ENCODE measurements at places on chromosomes 2 and 18. TPM values are rescaled to one million over a fixed set of nuclear protein-coding genes. Genes with fewer than 3 reads are reported as not detected.
A peak's percentile ranks its signal among the peaks of the same experiment; 100 is the strongest.

GRCh38 chr2:1848599-1848995 lies 104.3 kb upstream of the PXDN start:
- DNase-seq = no peak

DNA sequence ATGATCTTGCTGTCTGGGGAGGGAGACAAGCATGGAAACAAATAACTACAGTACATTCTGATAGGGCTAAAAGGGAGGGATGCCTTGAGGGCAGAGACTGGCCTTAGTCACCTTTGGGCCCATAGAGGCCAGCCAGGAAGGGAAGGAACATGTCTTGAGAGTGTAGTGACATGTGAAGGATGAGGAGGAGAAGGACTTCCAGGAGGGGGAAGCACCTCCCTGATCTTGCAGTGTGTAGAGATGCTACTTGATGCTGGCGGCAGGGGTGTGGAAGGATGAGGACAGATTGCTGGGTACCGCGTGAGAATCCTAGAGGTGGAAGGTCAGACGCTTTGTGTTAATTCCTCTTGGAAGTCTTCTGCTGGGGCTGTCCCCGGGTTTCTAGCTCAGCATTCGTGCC lies 13.1 kb downstream of the TET3 start:
- no peak for DNase-seq

- DNase-seq = peak; percentile 9
These were observed 162.3 kb upstream of the NXPH2 start for GRCh38 chr2:138942466-138942865.

GRCh38 chr2:29627279-29627711 lies 294.1 kb downstream of the ALK start:
- DNase-seq = no peak

- DNase-seq = no peak
These were observed 110.7 kb upstream of the APCDD1 start for GRCh38 chr18:10343778-10344177.

DNA sequence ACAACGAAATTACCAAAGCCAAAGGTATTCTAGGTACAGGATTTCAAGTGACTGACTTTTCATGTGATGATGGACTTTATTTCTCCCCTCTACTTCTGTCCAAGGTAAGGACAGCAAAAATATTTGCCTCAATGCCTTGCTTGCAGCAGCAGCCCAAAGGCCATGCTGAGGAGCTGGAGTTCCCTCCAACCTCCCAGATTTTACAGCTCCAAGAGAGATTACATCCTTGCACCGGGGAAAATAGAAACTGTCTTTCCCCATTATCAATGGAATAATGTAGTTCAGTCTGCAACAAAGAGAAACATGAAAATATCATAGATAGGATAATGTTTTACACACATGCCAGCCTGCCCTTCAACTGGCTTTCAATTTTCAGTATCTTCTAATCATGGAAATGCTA lies 13.5 kb downstream of the HSPD1 start:
- DNase-seq = no peak

GRCh38 chr2:71156573-71156972 lies 26.1 kb downstream of the MPHOSPH10 start:
- no peak for DNase-seq

DNA sequence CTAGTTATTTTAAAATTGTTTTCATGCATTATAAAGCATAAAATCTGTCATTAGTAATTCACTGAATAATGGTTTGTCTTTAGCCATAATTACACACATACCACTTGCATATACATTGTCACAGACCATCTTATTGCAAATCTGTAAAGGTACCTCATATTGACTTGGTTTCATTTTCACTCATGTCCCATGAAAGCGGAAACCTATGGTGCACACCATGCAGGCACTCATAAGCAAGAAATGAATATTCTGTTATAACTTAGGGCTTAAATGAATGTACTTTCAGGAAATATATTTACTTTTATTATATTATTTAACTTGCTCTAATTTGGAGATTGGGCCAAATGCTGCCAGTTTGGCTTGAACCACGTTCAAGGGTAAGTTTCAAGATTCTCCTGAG lies 29.2 kb upstream of the STK17B start:
- no peak for DNase-seq

- no peak for DNase-seq
These were observed 42.3 kb upstream of the LPIN2 start for GRCh38 chr18:3055186-3055728.

DNA sequence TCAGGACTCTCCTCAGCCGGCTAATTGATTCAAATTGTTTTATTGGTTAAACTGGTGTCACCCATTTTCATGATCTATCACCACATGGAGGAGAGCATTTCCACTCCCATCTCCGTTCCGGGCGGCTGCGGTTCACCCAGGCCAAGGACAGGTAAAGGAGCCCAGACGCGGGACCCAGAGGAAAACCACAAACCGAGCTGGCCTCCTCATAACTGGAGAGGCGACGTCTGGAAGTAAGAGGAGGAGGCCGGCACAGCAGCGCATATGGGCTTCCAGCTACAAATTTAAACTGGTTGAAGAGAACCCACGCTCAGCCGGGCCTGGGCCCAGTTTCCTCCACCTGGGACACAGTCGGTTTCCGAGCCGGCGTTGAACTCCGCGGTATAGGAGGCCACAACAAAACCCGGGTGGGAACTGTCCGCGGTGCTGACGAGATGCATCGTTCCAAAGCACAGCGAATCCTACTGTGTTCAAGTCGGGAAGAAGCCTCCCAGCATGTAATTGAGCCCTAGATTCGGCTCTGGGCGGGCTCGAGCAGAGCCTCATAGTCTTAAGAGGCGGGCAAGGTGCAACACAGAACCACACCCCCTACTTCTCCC lies 3.0 kb upstream of the SKOR2 start:
- peak; percentile 4 for DNase-seq

GRCh38 chr2:225771701-225772100 lies 372.2 kb downstream of the NYAP2 start:
- no peak for DNase-seq

DNA sequence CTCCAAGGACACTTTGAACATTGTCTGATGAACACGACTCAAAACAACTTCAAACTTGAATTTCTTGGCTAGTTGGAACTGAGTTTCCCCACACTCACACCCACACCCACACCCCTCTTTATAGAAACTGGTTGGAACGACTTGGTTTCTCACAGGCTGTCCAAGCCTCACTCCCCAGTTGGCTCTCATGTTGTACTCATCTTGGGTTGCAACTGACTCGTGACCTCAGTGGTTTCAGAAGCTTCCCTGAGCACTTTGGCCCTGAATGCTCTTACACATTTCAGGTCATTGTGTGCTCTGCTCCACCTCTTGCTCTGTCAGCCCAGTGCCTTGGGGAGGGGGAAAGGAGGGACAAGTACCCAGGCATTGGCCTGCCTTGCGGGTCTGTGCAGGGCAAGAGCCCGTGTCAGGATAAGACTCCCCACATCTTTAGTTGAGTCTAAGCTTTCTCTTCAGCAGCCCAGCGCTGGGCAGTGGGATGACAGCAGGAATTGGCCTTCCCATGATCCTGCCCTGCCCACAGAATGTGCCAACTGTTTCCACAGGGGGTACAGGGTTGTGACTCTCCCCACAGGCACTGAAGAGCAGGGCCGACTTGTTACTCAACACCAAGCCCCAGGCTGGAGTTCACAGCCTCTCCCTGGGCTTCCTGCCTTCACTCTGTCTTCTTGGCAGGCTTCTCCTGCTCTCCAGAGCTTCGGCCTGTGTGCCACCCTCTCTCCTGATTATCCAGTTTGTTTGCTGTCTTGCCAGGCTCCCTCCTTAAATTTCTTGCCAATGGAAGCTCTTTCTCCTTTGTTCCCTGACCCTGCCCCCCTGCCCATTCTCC lies 104.6 kb downstream of the RTN4 start:
- DNase-seq = no peak

GRCh38 chr2:215657844-215658243 lies 222.0 kb upstream of the FN1 start:
- no peak for DNase-seq

DNA sequence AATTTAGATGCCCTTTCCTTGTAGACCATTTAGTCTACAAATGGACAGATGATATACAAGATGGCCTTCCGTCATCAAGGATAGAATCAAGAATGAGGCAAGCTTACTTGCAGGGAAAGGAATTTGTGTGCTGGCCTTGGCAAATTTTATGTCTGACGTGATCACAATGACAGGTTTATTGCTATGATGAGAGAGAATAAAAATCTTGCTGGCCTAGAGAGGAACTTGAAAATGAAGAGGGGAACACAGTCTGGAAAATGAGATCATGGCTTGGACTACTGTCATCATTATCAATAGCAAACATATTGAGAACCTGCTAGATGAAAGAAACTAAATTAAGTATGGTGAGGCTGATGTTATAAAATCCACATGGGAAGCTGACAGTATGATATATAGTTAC lies 66.0 kb downstream of the CSRNP3 start:
- no peak for DNase-seq

SLC11A1 gene
- 0.33 TPM for total RNA-seq

BMP10 gene
- total RNA-seq = not detected

CREG2 gene
- not detected for total RNA-seq

AMER3 gene
- total RNA-seq = not detected

SLC8A1 gene
- 0.10 TPM for total RNA-seq

FOXD4L1 gene
- total RNA-seq = not detected
